ENCODE measurements at places on chromosomes 11 and 22. TPM values are rescaled to one million over a fixed set of nuclear protein-coding genes. Genes with fewer than 3 reads are reported as not detected.

DNA sequence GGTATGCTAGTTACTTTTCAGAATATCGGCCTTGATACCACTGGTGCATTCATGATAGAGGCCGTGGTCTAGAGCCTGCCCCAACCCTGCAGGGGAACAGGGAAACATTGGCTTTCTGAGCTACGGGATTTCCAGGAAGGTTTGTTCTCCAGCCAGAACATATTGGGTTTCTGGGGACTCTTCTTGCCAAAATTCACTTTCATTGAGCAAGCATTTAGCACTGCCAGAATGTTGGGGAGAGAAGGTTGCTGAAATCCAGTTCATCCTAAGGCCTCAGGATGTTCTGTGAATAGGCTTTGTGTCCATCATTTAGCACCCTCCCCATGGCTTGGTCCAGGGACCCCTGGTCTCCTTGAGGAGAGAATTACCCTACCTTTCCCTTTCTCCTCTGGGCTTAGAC is 36.7 kb downstream of the DRG1 start:
- DNase-seq, result no peak

GRCh38 chr22:42881982-42882656 is 25.0 kb upstream of the ARFGAP3 start:
- no peak for DNase-seq

- no peak for DNase-seq
Measured at GRCh38 chr11:21415606-21416005, 746.2 kb downstream of the NELL1 start.

- peak; percentile 43 for DNase-seq
Measured at GRCh38 chr22:46946383-46946962, 184.0 kb downstream of the TBC1D22A start.

LMO1 gene
- not detected for total RNA-seq

C11orf97 gene
- not detected for total RNA-seq

APOL5 gene
- total RNA-seq, result not detected

DNA sequence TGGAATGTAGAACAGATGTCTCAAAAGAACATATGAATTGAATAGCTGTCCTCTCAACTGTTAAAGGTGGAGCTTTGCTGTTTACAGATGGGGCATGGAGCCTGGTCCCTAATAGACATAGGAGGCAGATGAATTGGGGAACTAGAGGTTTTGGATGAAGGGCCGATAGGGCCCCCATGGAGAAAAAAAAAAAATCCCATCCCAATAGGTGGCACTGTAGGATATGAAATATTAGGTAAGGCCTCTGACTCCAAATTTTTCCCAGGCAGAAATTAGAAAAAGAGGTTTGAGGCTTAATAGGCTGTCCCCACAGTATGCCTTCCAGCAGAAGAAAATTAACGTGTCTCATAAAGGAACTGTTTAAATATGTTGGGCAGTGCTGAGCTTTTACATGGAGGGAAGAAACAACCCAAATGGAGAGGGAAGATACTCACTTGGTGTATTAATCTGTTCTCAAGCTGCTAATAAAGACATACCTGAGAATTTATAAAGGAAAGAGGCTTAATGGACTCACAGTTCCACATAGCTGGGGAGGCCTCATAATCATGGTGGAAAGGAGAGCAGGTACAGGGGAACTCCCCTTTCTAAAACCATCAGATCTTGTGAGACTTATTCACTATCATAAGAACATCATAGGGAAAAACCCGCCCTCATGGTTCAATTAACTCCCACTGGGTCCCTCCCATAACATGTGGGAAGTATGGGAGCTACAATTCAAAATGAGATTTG is 30.1 kb upstream of the TMEM45B start:
- no peak for DNase-seq

TRIM51 gene
- total RNA-seq, result not detected

BACE1-AS gene
- 10.6 TPM for total RNA-seq

GRCh38 chr22:27495325-27495724 is 306.2 kb downstream of the MN1 start:
- no peak for DNase-seq
